ENCODE measurements at places on chromosomes 1 and 21.

DNA sequence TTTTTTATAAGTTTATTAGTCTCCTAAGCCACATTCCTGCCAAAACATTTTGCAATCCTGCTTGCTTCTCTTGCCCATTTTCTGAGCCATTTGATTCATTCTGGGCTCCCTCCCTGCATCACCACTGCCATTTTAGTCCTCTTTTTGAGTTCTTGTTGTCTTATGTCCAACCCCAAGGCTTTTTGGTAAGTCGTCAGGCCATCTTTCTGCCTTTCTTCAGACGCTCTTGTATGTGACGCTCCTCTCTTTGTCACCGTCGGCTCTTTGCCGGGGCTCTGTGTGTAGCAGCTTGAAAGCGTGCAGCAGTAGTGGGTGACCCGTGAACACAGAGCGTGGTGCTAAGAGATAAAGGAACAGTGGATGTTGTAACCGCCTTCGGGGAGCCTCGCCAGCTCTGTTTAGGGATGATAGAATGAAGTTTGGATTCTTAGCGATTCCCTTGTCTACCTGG, 14.6 kb downstream of the HUNK start:
- no peak for DNase-seq

DNA sequence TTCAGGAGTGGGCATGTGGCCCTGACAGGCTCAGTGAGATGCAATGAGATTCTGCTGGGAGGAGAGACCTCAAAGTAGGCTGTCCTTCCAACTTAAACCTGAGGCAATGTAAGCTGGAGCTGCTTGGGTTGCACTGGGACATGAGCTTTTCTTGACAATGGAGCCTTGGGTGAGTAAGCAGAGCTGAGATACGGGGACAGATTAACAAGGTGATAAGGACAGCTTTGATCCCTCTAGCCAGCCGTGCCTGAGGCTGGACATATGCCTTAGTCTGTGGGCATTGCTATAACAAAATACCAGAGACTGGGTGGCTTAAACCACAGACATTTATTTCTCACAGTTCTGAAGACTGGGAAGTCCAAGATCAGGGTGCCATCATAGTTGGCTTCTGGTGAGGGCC, 18.3 kb upstream of the NGF start:
- no peak for DNase-seq

GRCh38 chr1:172083191-172083590, 241.9 kb downstream of the DNM3 start:
- DNase-seq = no peak

- no peak for DNase-seq
These were observed 18.1 kb downstream of the FGGY start for GRCh38 chr1:59314776-59315528.

DNA sequence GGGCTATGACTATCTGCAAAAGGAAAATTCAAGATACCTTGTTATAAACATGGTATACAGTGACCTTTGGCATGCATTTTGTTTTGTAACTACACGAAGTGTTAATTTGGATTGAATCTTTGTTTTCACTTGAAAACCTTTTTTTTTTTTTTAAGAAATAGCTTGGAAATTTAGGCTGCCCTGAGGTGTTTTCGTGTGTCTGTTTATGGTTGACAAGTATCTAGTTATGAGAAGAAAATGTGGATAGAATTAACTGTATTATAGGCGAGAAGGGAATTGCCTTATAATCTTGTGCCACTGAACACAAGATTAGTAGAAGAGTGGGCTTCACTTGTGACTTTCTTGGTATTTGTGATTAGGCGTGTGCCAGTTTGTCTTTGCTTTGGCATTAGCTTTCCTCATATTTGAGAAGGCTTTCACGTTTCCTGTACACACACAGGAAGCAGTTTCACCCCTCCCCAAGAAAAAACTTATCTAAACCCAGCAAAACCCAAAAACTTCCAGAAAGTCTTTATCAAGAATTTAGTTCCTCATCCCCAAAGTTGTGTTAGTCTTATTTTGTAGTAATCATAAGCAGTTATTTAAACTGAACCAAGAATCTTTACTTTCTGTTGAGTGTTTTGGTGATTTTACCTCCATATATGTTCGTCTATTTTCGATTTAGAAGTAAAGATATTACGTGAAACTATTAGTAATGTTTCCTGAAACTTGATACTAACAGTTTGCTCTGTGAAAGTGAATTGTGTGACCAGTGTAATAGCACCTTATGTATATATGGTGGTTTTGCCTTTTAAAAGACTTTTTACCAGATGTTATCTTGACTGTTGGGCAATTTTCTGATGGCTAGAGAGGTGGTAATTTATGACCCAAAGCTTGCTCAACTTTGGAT, 3.8 kb downstream of the DYRK1A start:
- peak; percentile 79 for DNase-seq

DNA sequence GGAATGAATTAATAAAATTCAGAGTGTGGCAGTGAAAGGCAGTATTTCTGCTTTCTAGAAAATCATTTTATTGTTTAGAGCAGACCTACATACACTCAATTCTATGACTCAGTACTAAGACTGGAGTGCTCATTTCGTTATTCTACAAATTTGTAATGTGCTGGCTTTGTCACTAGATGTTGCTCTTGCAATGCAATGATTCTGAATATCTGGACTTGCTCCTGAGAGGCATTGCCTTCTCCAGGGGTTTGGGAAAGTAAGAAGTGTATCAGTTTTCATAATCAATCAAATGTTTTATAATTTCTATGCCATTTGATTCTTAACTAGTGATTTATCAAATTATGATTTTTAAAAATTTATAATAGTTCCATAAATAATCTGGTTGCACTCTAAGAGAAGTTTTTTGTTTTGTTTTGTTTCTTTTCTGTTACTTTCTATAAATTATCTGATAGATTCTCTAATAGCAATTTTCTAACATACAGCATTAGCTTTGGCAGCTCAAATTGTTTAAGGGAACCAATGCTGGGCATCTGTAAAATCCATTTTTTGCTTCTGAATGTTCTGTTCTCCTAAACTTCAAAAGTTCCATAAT, 280.5 kb upstream of the SGIP1 start:
- peak; percentile 65 for DNase-seq

DNA sequence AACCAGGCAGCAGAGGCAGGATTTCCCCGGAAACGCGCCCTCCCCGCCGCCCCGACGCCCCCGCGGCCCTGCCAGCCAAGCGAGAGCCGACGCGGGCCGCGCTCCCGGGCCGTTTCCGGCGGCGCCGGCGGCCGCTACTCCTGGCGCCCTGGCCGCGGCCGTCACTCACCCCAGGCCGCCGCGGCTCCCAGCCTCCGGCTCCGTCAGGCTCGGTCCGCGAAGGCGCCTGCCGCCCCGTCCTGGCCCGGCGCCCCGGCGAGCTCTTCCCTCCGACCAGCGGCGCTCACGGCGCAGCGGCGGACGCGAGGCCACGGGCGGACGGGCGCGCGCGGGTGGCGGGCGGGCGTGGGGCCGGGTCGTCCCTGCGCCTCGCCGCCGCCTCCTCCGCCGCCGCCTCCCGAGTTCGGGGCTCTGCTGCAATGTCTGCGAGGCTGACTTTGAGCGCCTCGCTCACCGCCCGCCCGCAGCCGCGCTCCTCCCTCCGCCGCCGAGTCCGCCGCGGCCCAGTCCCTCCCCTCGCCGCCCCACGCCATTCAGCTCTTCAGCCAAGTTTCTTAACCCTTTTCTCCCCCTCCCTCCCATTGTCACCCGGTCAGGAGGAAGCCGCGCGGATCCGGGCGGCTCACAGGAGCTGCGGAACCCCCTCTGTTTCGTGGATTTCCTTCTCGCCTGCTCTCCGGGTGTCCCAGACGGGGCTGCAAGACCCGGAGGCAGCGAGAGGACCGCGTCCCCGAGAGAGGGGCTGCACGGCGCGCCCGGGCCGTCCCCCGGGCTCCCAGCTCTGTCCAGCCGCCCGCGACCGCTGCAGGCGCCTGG, at the start of gene NRIP1:
NRIP1 (minus strand) TSS at position 425 of the 816 bp plus-strand sequence. CDS start 96,808 bp downstream, outside the sequence.
- DNase-seq = peak; percentile 97

- peak; percentile 24 for DNase-seq
These were observed 40.7 kb upstream of the BCAR3 start for GRCh38 chr1:93722081-93723031.

DNA sequence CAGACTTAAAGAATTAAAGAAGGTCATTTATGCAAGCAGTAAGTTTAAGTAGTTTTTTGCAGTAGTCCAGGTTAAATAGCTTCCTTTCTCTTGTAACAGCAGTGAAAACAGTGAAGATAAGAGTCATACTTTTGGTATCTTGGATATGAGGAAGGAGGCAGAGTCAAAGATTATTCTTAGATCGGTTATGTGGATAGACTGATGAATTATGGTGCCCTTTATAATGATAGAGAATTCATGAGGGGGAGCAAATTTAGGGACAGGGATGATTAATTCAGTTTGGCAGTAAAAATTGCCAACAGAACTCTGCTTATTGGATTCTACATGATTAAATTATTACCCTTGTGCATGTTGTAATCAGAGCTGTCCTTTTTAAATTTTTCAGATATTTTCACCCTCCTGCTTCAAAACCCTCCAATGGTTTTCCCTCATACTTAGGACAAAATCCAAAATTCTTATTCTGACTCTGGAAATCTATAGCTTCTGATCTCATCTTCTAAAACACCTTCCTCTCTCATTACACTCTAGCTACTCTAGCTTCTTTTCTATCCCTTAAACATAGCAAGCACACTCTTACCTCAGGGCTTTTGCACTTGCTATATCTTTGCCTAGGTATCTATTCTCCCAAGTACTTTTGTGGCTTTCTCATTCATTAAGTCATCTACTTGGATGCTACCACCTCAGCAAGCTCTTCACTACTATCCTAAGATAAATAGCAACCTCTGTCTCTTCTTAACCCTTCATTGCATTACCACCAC, 79.8 kb downstream of the PKN2 start:
- no peak for DNase-seq

Data from common myeloid progenitor, CD34-positive (primary cell).